IgD-negative memory B cell (primary cell): ENCODE measurements at places on chromosomes 3 and 15. TPM values are rescaled to one million over a fixed set of nuclear protein-coding genes. Genes with fewer than 3 reads are reported as not detected.

The UBA7 gene
- polyA plus RNA-seq, result 61.5 TPM

The CA12 gene
- not detected for polyA plus RNA-seq

The ADIPOQ gene
- not detected for polyA plus RNA-seq

The SLC33A1 gene
- polyA plus RNA-seq, result 13.0 TPM
